ENCODE measurements at places on chromosomes 4 and X.

DNA sequence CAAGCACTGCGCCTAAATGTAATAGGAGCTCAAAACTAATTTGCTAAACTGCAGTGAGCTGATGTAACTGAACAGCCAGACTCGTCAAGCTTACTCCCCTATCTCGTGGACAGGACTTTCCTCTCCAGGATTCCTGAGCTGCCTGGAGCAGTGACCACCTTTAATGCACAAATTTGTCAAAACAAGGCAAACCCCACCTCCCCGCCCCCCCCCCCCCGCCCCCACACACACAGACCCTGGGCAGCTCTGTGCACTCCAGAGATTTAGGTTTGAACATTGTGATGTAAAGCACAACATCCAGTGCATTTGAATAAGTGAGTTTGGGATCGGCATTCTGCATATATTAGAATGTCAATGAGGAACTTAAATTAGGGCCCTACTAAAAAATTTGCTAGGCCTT is 77.7 kb upstream of the DHX15 start:
- DNase-seq: no peak

- no peak for DNase-seq
Observed at GRCh38 chr4:186158021-186158813, 33.1 kb upstream of the CYP4V2 start.

DNA sequence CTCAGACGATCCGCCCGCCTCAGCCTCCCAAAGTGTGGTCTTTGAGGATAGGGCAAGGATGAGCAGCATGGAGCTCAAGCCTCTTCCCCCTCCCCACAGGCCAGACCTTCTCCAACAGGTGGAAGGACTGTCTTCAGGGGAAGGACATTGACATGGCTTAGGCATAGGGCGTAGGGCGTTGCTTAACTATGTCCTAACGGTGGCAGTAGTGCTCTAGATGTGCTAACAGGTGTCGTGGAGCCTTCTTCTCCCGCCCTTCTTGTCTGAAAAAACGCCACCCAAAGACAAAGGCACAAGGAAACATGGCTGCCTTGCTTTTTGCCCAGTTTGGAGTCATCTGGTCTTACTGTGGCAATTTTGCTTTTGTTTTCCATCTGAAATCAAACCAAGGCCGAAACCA is 219.8 kb downstream of the OR13H1 start:
- DNase-seq: no peak

- no peak for DNase-seq
Observed at GRCh38 chr4:11263208-11263607, 165.5 kb downstream of the HS3ST1 start.

DNA sequence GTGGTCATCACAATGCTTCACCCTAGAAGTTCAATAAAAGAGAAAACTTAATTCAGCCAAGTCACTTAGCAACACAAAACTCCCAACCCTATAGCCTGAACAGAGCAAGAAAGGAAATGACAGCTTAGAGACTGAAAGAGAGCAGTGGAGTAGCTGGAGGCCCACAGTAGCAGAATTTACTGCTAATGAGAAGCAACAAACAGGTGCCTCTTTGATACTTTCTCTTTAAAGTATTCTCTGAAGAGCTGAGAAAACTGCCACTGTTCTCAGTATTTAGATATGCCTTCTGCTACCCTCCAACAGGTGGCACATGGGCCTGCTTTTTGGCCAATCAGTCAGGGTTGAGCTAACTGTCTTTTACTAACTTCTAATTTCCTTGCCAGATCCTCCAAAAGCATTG is 240.0 kb downstream of the GPC3 start:
- no peak for DNase-seq

DNA sequence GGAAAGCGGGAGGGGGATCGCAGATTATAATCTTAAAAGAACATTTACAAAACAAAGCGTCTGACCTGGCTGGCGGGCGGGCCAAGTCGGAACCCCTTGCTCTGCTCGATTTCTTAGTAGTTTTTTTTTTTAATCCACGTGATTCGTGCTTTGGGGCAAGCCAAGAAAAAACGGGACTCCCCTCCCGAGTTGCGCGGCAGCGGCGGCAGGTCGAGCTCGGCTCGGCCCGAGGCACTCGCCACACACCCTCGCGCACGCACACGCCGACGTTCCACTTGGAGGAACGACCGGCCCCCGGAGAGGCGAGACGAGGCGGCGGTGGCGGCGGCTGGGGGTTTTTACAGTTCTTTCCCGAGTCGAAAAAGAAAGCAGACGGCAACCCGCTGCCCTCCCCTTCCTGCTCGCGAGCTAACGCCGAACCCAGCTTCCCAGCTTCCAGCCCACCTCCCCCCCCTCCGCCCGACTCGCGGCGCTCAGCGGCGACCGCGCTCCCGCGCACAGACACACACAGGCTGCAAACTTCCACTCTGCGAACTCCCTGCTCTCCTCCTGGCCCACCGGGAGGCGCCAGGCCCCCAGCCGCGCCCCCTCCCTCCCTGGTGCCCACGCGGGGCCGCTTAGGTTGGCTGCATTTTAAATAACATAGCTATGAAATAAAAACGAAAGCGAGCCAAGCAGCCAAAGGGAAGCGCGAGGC is 1.2 kb downstream of the BCOR start:
- no peak for DNase-seq

DNA sequence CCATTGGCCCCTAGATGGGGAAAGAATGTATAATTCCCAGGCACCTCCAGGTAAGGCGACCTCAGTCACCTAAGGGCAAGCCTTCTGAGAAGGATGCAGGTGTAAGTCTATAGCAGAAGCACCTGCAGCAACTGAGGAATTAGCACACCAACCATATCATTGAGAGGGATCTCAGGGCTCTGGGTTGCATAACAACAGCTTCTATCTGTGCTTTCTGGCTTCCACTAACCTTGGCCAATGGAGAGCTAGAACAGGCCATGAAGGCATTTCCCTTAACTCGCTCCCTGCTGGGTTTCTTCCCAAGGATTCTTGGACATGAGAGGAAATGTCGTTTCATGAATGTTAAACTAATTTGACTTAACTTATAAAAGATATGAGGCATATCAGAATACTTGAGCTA is 177.8 kb upstream of the GK2 start:
- no peak for DNase-seq

DNA sequence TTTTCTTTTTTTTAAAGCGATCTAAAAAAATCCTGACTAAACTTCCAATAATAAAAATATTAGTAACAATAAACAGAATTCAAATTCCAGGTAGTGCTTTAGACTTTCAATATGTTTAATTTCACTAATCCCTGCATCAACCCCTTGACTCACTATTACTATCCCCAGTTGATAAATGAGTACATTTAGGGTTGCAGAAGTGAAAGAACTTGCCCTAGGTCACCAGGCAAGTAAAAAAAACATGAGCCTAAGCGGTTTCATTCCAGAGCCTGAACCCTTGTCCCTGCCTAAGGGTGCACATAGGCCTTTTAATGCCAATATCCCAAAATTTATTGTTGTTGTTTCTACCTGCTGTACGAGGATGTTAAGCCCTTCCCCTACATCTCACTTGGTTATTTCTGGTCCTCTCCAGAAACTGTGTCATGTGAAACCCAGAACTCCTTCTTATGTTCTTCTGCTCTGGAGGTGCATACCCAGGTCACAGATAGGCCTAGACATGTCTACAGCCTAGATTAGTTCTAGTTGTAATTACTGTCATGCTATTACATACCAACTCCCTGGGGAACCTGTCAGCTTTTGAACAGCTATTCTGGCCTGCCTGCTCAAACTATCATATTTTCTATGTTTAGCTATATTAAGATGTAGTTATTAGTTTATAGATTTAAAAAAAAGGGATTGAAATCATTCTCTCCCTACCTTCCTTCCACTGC is 244.5 kb upstream of the PITX2 start:
- peak; percentile 5 for DNase-seq

DNA sequence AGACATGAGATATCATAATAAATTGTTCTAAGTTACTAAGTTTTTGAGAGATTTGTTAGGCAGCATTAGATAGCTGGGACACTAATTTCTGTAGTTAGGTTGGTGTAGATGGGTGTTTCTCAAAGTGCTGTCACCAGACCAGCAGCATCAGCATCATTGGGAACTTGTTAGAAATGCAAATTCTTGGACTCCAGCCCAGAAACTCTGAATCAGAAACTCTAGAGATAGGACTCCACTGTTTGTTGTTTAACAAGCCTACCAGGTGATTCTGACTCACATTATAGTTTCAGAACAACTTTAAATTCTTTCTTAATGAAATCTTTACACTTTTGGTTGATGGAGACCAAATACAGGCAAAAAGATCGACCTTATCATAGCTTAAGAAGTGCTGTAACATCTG is 173.7 kb downstream of the PABPC4L start:
- DNase-seq: peak; percentile 26

DNA sequence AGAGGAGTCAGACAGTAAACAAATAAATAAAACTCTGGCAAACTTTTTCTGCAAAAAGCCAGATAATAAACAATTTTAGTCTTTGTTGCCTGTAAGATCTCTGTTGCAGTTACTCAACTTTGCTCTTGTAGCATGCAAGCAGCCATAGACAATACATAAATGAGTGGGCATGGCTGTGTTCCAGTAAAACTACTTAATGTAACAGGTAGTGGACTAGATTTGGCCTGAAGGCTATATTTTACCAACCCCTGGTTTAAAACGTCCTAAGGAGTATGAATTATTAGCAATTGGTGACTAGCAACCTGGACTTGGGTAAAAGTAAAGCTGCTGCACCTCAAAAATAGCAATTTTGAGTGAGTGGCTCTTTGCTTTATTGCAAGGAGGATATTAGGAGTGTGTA is 30.9 kb downstream of the SLAIN2 start:
- DNase-seq: no peak

- no peak for DNase-seq
Observed at GRCh38 chr4:82957045-82957444, 53.6 kb downstream of the LIN54 start.

DNA sequence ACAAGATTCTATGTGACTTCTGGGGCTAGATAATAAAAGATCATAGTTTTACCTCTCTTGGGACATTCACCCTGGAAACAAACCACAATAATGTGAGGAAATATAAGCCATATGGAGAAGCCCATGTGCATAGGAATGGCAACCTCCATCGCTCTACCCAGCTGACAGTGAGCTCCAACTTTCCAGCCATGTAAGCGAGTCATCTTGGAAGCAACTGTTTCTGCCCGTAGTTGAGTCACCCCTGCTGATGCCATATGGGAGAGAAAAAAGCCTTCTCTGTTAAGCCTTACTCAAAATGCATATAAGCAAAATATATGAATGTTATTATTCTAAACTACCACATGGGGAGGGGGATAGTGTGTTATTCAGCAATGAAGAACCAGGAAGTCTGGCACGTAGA is 31.4 kb upstream of the RELL1 start:
- DNase-seq: peak; percentile 60

DNA sequence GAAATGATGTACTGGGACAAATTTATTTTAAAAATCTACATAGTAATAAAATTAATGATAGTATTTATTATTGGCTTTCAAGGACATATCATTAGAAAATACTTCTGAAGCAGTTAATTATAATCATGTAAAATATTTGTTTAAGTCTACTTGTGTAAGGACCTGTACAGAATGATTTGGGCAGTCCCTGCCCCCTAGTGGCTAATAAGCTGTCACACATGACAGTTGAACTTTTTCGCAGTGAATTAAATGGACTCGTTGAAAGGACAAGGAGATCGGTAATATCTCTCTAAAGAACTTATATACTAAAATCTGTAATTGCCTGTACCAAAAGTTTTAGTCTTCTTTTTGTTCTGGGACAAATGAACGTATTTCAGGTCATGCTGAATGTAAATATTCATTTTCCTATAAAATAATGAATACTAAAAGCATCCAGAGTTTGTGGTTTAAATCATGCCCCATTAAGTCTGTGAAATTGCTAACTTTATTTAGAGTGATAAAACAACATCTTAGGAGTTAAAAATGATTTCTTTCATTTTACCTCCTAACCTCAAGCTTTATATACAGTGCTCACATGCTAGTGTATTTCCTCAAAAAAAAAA is 13.6 kb downstream of the EXOC1 start:
- peak; percentile 29 for DNase-seq

DNA sequence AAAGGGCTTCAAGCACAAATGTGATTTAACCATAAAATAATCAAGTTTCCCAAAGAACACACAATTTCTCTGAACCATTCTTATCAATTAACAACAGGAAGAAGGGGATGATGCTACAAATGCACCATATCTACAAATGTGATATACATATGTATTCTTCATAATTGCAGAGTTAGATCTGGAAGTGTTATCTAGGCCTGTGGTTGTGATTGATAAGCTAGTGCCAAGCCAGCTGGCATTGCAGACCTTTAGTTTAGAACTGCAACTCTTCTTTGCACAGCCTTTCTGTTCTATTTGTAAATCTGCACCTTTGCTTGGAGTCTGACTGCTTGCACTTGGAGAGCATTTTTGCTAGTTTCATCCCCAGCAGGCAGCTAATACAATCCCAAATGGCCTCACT is 145.5 kb upstream of the NPY2R start:
- DNase-seq: no peak

DNA sequence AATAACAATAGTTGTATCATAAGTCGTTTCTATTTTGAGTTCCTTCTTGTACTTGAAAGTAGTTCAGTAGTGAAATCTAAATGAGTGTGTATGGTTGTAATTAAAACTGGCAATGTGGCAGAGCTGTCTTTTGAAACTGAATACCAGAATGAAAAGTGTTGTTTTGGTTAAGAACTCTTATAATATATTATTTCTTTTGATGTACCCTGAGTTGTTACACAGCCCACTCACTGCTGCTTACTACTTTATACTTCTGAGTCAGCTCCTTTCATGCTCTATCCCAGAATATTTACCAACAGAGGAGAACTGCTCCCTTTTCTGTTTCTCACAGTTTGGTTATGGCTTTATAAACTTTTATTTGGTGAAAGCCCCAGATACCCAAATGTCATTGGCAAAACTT is 28.8 kb downstream of the FAM199X start:
- no peak for DNase-seq

DNA sequence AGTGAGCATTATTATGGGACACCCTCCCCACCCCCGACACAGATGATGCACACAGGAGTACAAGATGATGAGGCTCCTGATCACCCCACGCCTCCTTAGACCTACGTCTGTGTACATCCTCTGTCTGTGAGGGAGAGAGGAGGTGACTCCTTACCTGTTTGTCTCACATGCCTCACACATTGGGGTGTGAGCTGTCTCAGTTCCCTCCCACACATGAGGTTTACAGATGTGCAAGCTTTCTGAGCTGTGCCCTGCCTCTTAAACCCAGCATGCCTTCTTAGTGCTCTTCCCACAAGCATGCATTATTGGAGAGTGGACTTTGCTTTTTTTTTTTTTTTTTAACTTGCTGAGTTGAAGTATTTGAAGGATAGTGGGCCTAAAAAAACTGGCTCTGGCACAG is 76.7 kb downstream of the CLCN5 start:
- DNase-seq: no peak
